ENCODE measurements at places on chromosomes 5 and 9.

GRCh38 chr5:87020099-87020934 lies 247.4 kb upstream of the RASA1 start:
- DNase-seq = no peak

DNA sequence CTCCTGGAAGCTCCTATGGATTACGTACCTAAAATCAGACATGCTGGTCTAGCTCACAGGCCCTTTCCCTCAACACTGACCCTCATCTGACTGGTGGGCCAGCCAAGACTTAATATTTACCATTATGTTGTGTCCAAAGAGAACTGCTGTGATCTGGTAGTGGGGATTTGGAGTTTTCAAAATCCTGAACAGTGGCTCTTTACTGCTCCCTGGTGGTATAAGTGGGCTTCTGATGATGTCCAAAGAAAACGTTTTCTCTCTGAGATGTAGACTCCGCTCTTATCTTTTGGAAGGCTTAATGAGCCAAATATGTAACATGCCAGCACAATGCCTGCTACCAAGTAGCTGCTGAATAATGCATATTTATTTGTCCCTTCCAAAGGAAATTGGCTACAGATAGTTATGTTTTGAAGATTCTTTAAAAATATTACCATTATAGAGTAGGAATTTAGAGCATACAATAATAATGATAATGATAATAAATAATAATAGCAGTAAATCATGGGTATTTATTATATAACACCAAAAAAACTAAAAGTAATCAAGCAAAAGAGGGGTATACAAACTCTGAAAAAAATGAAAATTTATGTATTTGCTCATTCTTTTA lies 406.6 kb upstream of the TNC start:
- DNase-seq = no peak

- peak; percentile 72 for DNase-seq
These were observed 46.1 kb downstream of the PTTG1 start for GRCh38 chr5:160467555-160468362.

- DNase-seq = no peak
These were observed 89.0 kb downstream of the HRH2 start for GRCh38 chr5:175746851-175747250.

GRCh38 chr9:23823986-23824829 lies 1.8 kb downstream of the ELAVL2 start:
- no peak for DNase-seq

GRCh38 chr5:179397516-179397915 lies 52.3 kb upstream of the ADAMTS2 start:
- DNase-seq = no peak

- DNase-seq = no peak
These were observed 23.7 kb upstream of the STARD4 start for GRCh38 chr5:111535879-111536549.

GRCh38 chr9:4741365-4742089 lies 525 bp upstream of the AK3 start:
- no peak for DNase-seq

- no peak for DNase-seq
These were observed 143.0 kb downstream of the GPBP1 start for GRCh38 chr5:57316798-57317327.

GRCh38 chr5:132176987-132177386 lies 50.7 kb downstream of the P4HA2 start:
- no peak for DNase-seq

- no peak for DNase-seq
These were observed 3.6 kb downstream of the RIC1 start for GRCh38 chr9:5632540-5632939.

- DNase-seq = no peak
These were observed 93.6 kb downstream of the MCTP1 start for GRCh38 chr5:95191330-95191729.

DNA sequence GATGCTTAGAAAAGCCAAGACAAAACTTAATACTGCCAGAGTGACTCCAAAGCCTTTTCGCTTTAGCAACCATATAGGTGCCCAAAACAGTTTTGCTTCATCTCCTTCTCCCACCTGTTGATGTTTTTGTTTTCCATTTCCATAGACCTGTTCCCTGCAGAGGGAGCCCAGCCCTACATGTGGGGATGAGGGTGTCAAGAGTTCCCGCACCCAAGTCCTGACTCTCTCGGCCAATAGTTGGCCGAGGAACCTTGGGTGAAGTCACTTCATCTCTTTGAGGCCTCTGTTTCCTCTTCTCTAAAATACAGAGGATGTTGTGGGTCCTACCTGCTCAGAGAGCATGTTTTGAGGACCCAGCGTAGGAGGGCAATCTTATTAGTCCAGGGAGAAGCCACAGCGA lies 38.5 kb upstream of the LCP2 start:
- no peak for DNase-seq

DNA sequence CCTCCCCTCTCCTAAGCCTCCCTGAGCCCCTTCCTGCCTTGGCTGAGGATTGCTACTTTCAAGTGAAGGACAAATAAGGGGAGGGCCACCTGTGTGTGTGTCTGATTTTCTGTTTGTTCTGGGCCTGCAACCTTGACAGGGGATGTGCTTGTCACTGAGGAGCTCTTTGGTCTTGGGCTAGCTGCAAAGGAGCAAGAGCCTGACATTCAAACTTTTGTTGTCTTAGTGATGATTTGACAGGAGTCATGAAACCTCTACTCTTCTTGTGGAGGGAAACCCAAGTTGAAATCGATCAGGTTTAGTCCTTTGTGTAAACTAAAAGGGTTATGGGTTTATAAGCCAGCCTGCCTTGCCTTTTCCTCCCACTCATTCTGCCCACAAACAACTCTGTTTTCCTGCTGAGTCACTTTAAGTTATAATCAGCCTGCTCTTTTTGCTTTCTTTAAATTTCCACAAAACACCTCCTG lies 16.9 kb downstream of the CLTA start:
- DNase-seq = no peak

DNA sequence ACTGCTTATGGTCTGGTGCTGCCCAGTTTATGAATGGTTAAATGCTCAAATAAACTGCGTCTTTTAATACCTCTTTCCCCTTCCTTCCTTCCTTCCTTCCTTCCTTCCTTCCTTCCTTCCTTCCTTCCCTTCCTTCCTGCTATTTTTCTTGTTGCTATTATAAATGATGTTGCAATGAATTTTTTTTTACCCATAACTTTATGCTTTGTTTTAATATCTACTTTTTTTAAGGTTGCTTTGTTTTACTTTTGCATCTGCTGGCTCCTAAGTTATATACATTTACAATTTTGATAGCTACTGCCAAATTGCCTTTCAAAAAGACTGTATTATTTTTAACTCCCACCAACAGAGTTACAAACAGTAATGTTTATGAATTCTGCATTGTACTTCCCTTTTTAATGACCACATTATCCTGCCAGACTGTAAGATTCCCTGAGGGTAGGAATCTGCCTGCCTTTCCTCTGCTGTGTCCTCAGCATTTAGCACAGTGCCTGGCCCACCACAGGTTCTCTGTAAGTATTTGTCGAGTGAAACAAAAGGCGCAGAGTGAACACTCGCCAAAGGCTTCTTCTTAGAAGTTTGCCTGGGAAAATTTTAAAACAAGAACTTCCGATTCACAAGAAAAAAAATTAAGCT lies 36.9 kb downstream of the KIF4B start:
- DNase-seq = no peak

DNA sequence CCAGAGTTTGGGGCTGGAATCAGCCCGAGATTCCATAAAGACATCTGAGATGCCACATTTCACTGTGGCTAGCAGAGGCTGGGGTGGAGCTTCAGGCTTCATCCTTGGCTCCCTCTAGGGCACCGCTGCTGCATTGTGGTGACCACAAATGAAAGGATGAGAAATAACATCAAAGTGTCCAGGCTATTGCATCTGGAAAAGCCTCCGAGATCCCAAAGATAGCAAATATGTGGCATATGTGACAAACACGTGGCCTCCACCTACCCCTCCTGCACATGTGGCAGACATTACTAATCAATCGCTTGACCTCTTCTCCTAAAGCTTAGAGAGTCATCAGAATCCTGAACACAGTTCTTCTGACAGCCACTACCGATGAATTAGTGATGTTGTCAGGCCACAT lies 4.5 kb downstream of the SPARC start:
- no peak for DNase-seq

DNA sequence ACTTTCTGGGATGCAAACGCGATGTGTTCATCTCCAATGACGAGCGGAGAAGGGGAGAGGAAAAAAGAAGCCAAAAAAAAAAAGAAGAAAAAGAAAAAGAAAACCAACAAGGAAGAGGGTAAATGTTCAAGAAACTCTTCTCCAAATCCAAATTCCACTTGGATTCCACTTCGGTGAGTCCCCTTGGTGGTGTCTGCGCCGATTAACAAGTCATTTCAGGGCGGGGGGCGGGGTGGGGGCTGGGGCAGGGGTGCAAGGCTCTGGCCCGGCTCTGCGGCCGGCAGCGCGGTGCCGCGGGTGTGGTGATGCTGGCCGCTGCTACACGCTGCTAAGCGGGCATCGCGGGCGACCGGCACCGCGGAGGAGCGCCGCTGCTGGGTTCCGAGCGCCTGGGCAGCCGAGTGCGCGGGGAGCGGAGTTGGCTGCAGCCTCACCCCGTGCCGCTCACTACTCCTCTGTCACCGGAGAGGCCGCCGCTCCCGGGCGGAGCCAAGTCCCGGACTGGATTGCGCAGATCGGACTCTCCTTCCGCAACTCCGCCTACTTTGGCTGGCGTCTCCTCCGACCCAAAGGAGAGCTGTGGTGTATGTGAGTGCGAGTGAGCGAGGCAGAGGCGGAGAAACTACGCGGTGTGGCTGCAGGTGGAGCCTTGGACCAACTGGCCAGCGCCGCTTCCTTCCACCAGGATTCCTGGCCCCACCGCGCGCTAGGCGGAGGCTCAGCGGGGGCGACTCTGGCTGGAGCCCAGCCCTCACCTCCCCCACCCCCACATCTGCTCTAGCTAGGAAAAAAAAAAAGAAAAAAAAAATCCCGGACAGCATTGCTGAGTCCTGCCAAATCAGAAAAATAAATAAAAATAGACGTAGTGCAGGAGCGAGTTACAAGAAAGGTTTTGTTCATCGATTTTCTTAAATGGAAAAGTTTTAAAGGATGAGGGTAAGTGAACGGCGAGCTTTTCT lies at the start of gene SEMA6A:
Gene SEMA6A, minus strand, starts transcription at position 457 of the 959 bp plus-strand sequence. CDS start 69,879 bp downstream, outside the sequence.
- DNase-seq = peak; percentile 63

GRCh38 chr5:151825445-151825844 lies 53.7 kb downstream of the G3BP1 start:
- DNase-seq = no peak

DNA sequence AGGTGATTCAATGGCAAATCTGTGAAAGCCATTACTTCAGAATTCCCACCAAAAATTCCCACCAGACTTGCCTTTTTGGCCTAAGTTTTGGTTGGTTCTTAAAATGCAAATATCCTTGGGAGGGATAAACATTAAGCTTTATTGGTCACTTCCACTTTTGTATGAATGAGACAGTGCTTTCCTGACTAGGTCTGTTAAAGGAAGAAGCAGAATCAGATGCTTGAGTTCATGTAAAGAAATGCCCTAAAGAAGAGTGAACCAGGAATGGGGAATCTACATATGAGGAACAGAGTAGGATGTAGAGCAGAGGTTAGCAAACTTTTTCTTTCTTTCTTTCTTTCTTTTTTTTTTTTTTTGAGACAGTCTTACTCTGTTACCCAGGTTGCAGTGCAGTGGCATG lies 129.3 kb downstream of the GCNT1 start:
- DNase-seq = no peak

GRCh38 chr5:139301808-139302499 lies 8.4 kb downstream of the MATR3 start:
- DNase-seq = no peak

DNA sequence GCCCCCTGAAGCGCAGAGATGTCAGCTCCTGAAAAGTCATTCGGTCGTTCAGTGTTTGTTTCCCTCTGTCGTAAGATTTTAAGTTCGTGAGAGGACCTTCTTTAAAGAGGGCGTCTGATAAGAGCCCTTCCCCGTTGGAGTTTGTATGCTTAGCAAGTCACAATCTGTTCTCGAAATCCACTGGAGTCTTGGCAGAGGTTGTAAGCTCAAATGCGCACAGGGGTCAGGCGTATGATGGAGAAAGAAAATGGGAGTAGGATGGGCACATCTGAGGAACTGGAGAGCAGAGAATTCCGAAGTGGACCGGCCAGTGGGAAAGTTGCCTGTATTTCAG lies 710 bp downstream of the HSD17B4 start:
- DNase-seq = no peak

DNA sequence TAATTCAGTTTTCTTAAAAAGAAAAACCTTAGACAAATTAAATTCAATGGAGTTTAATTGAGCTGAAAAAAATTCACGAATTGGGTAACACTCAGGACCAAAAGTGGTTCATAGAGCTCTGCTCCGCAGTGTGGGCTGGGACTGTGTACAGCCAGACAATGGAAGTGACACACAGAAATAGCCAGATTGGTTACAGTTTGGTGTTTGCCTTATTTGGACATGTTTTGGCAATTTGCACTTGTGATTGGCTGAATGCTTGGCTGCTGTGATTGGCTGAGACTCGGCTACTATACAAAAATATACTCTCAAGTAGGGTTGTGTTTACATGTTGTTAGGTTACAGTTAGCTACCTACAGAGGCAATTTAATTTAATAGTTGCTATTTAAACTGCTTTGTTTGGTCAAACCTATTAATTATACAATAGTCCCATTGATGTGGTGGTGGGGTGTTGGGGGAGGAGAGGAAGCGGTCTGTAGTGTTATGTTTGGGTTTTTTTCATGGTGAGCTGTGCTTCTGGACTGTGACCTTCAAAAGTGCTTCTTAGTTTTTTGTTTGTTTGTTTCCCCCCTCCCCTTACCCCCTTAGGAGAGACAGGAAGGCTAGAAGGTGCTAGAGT lies 95.2 kb downstream of the CNTLN start:
- DNase-seq = no peak

DNA sequence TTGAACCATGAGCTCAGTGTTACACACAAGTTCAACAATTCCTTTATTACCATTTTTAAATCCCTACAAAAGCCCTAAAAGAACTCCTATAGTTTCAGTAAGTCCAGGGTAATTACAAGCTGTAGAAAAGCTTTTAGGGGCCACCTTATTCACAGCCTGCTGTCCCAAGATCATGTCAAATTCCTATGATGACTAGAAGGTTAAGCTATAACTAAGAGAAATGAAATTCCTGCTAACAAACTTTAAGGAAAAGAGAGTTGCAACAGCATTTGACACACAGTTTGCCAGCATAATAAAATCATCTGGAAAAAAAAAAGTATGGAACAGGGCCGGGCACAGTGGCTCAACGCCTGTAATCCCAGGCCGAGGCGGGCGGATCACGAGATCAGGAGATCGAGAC lies 31.5 kb downstream of the TMEM245 start:
- no peak for DNase-seq

DNA sequence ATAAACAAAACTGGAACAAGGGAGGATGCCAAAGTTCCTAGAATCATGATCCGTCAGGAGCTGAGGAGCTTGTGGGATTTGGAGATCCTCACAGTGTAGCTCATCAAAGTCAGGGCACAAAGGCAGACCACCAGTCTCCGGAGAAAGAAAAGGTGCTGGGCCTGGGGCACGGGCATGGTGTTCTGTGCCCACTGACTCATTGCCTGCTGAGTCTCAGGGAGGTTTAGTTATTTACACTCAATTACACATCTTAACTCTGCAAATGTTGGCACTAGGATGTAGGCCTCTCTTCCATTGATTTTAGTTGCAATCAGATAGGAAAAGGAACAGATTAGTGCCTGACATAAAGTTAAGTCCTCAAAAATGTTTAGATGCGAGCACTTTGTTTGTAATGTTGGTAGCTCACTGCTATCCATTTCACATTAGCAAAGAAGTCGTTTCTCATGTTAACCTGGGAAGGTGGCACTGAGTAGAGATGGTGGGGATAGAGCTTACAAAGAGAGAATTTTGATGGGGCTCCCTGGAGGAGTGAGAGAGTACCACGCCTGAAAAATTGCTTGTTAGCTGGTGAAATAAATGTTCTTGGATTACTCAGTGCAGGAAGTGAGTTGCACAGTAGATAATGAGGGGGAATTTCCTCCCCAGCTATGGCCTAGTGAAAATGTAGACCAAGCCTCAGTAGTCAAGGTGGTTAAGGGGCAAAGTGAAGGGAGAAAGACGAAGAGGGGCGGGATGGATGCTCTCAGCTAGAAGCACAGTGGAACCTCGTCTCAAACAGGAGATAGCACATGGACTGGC lies 109.5 kb upstream of the CD180 start:
- no peak for DNase-seq

Measured in stimulated activated CD4-positive, alpha-beta T cell treated with anti-CD3 and anti-CD28 coated beads, TNF-alpha, amount 100 ng/mL, for 48 hours (primary cell).